ENCODE measurements at places on chromosomes 3 and 15. TPM values are rescaled to one million over a fixed set of nuclear protein-coding genes. Genes with fewer than 3 reads are reported as not detected.

CERS3 gene
- 2.5 TPM for total RNA-seq

DNA sequence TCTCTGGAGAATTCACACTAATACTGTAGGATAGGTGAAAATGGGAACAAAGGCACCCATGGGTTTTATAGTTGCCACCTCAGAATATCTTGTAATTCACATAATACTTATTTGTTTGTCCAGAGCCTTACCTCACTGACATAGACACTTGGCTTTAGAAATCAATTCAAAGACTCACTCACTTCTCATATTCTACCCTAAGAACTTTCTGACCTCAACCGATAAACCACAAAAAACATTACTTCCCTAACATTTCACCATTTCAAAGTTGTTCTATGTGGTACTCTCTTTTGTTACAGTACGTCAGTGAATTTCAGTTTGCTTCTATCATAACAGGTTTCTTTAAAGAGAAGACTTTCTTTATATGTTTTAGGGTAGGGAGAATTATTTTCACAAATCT is 359.3 kb downstream of the IGSF11 start:
- no peak for DNase-seq

DNA sequence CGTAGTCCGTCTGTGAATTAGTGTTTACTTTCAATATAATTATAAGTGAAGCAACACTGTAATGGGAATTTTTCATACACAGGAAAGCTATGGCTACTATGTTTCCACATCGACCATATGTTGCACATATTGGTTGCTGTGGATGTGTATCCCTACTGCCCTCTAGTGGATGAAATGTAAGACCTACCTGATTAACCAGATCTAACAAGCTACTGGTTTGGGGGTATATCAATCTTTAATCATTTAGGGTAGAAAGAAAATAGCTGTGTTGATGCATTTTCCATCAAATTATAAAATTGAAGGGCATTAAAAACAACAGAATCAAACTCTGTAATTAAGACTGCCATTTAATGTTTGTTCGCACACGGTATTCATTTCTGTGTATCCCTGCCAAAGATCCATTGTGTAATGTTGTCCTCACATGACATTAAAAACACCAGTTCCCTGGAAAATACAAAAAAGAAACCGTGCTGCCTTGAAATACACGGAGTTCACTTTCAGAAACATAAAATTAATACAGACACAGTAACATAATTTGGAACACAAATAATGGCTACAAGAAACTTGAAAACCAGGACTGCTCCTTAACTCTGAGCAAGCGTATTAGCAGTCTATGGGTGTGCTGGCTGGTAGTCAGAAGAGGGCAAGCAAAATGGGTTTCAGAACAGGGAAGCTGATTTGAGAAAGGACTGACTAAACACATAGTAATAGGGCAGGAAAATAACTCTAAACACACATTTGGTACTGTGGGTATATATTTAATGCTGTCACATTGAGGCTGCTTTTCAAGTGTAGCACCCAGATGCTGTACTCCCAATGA is 125.1 kb downstream of the TIGIT start:
- peak; percentile 73 for DNase-seq

DNA sequence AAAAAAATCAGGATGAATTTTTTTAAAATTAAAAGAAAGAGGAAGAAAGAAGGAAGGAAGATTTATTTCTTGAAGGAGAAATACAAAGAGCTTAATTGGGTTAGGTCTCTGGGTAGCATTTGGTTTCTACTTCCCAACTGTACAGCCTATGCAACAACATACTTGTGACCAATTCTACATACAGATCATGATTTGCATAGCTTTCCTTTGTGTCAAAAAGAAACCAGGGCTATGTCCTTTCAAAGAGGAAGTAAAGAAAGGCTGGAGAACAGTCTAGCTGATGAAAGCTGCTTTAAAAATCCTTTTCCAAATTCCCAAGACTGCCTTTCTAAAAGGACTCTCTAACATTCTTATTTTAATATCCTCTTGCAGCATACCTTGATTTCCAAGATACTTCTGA is 6.1 kb upstream of the HGD start:
- DNase-seq, result no peak

DNA sequence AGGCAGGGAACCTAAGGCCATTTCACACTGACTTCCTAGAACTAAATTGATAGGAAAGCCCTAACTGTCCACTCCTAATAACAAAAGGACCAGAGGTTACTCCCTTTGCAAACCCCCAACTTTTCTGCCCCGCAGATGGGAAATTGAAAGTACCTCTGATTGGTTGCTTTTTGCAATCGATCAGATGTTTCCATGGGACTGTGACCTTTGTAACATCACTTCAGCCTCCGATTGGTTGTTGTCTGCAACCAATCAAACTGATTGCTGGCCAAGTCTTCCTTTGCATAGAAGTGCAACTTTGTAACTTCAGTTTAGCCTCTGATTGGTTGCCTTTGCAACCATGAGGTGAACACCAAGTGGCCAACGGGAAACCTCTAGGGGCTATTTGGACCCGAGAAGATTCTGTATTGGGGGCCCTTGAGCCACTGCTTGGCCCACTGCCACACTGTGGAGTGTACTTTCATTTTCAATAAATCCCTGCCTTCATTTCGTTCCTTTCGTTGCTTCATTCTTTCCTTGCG is 11.3 kb upstream of the KNL1 start:
- DNase-seq, result no peak

DNA sequence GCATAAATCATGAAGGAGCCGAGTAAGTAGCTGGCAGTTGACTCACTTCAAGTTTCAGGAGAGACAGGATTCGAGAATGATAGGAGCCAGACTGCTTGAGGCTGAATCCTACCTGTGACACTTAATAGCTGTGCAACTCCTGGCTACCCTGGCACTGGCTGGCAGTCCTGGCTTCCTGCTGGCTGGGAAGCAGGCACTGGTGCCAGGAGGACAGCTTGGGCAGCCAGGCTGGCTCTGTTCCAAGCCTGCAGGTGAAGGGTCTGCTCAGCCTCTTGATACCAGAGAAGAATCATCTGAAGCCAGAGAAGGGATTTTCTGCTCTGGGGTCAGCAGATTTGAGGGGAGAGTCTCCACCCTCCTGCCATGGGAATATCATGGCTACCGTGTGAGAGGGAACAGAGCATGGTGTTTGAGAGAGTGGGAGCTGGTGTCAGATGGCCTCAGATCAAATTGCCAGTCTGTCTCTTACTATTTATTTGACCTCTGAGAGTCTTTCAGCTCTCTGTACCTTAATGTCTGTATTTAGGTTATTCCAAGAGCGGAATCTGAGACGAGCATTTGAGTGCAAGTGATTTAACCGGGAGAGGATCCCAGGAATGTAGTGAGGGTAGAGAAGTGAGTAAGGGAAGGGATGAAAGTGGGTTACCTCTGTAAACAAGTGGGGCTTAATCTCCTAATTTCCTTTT is 4.4 kb upstream of the XIRP1 start:
- no peak for DNase-seq
